ENCODE measurements at places on chromosomes 3 and 15.

DNA sequence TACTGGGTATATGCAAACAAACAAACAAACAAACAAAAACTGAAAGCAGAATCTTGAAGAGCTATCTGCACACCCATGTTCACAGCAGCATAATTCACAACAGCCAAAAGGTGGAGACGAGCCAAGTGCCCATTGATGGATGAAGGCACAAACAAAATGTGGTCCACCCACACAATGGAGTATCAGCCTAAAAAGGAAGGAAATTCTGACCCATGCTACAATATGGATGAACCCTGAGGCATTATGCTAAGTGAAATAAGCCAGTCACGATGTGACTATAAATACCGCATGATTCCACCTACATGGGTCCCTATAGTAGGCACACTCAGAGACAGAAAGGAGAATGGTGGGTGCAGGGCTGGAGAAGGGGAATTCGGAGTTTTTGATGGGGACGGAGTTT, 24.1 kb downstream of the XPC start:
- no peak for DNase-seq

- no peak for DNase-seq
These were observed 8.1 kb upstream of the LRRK1 start for GRCh38 chr15:100911086-100911485.

DNA sequence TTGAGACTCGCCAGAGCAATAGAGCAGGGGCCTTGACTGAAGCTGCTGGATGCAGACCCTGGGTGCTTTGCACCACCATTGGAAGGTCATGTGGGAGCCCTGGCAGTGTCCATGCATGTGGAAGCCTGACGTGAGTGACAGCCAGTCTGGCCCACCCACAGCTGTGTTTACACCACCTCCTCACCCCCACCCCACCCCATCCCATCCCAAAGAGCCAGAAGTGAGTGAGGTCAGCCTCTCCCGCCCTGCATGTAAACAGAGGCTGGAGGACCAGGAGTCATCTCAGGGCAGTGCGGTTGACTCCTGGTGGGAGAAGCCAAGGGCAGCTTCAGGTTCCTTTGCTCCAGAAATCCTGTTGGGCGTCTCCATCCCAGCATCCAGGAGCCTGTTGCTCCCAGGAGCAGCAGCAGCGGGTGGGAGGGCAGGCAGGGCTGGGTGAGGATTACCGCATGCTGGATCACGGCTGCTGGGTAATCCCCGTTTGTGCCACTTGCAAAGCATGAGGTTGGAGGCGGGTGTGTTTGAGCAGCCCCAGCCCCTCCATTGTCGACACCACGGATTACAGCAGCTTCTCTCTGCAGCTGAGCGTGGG, 44.6 kb downstream of the CORO2B start:
- DNase-seq = no peak

DNA sequence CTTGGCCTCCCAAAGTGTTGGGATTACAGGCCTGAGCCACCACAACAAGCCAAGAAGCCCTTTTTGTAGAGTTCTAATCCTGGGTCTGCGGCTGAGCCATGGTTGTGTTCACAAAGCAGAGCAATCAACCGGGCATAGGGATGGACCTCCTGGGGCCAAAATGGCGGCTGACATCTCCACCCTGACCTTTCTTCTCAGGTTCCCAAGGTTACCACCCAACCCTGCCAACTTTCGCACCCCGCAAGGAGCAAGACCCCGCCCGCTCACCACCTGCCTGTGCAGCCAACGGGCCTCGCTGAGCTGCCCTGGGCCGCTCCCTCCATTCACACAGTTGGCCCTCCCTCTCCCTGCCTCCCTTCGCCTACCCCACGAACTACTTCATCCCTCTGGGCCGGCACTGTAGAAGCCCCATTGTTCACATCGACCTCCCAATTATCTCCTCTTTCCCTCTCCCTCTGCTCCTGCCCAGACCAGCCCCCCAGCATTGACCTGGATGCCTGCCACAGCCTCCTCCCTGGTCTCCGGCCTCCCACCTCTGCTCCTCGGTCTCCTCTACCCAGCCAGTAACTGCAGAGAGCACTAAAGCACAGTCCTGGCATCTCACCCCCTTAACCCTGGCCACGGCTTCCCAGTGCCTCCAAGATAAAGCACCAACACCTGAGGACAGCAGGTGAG, 62.0 kb upstream of the TFRC start:
- DNase-seq = no peak

DNA sequence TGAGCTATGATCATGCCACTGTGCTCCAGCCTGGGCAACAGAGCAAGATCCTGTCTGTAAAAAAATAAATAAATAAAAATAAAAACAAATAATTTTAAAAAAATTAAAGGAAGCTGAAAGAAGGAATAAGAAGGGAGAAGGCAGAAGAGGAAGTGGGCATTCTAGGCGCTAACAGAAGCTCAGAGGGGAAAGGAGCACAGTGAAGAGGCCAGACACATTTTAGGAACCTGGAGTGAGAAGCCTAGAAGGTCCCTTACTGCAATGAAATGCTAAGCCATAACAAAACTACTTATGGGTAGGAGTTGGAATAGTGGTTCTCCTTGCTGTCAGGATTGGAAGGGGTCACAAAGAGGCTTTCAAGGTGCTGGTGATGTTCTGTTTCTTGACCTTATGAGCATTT, 64.0 kb downstream of the ITGB5 start:
- no peak for DNase-seq

GRCh38 chr15:84781495-84781894, 33.1 kb downstream of the ZNF592 start:
- DNase-seq = no peak

DNA sequence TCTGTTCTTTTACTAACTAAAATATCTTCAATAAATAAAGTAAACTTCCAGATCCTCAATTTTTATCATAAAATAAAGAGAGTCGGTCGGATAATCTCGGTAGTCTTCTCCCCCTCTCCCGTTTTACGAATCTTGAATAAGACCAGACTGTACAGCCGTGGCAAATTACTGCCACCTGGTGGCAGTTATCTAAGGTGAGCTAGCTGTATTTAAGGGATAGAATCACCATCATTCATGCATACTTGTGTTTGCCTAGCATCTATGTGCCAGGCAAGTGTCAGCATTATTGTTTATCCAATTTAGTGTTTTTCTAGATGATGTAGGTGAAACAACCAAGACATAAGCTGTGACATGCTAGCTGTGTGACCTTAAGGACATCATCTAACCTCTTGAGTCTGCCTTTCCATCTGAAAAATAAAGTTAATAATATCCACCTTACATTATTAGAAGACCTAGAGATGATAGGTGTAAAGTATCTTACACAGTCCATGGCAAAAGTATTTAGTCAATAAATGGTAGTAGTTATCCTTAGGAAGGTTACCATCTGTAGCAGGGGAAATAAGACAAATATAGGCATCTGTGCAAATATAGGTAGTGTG, 21.3 kb downstream of the DUT start:
- peak; percentile 50 for DNase-seq

- DNase-seq = peak; percentile 10
These were observed 234.0 kb downstream of the MYRIP start for GRCh38 chr3:40043444-40043755.

All from AG08395 (cell line).